Activated B cell treated with CpG ODN at 0.5 μM for 24 hours (primary cell): ENCODE measurements at places on chromosomes 12 and 14.

GRCh38 chr12:33596061-33596460, 156.4 kb upstream of the SYT10 start:
- DNase-seq, result no peak

DNA sequence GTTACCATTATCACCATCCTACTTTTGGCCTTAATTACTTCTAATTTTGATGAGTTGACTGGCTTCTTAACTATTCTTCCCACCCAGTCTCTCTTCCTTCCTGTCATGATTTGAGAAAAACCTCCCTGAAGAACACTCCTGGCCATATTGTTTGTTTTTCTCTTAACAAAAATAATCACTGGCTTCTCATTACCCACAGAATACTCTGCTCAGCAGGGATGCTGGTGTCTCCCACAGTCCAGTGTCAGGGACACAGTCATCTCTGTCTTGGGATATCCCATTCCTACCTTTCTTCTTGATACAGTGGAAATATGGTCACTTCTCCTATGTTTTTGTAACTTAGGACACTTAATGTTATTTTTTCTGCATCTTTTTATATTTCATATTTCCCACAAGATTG, 103.7 kb downstream of the SRGAP1 start:
- no peak for DNase-seq

DNA sequence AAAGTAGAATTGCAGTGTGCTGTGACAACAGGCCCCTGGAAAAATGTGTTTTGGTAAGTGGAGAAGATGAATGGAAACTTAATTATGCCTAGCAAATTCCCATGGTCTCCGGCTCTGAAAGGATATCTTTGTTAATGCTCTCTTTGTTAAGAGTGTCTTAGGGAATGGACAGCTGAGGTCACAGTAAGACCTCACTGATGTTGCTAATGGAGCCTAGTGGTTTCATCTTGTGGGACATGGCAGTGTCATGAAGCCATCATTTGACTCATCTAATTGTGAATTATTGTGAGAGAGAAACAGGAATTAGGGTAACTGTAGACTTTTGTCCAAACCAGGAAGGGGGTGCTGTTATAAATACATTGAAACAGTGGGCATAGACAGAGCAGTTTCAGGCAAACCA, 330.3 kb downstream of the TMTC2 start:
- no peak for DNase-seq

GRCh38 chr12:75205558-75205957, 4.1 kb downstream of the KCNC2 start:
- DNase-seq, result no peak

- DNase-seq, result no peak
These were observed 28.3 kb downstream of the DDHD1 start for GRCh38 chr14:53124786-53125185.

DNA sequence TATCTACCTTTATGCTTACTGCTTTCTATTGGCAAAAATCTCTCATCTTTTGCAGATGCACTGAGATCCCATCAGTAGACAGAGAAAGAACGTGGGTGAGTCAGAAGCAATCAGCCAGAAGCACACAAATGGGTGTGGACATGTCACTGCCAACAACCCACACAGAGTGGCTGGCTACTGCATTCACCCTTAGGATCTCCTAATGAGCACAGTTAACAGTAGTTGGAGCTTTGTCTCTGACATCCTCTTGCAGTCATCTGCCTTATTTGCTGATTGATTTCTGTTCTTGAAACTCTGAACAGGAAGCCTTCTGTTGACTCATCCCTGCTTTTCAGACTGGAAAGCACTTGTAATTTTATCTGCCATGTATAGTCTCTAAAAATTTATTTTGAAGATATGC, 117.2 kb downstream of the RGS6 start:
- no peak for DNase-seq

DNA sequence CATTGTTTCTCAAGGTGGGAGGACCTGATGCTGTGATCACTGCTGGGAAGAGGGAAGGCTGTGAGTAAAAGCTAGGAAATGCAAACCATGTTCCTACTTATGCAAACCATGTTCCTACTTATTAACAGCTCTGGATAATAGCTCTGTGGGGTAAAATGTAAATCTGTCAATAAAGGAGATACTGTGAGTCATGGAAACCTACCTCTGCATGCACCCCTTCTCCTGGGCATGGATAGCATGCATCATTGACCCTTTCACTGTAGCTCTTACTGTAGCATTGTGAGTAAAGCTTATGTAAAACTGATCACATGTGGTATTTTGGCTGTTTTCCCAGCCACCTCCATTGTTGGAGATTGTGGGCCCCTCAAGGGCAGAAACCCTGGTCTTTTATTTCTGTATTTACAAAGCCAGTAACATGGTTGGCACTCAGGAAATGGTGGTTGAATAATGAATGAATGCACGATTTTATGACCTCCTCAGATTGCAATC, 253.7 kb downstream of the GRIN2B start:
- no peak for DNase-seq

- DNase-seq, result no peak
These were observed 517.8 kb downstream of the C12orf50 start for GRCh38 chr12:87511371-87511770.

GRCh38 chr14:55077170-55078151, 26.0 kb downstream of the MAPK1IP1L start:
- DNase-seq, result no peak

DNA sequence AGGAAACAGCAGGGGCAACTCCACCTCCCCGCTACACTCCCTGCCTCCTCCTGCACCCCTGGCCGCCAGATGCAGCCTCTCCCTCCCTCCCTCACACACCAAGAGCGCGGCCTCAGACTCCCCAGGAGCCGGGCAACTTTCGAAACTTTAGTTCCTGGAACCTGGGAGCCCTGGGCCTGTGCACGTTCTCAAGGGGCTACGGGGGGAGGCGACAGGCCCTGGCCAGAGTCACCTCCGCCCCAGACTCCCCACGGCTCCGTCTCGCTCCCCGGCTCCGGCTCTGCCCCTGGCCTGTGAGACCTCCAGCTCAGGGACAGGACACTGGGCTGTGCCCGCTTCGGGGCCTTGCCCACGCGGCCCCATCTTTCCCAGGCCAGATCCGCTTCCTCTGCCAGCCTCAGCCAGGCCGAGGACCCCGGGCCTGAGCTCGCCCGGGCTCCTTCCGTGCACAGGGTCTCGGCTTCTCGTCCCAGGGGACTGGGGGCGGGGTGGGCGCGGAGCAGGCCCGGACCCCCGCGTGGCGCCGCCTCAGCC, 5.5 kb downstream of the AMN start:
- no peak for DNase-seq

- no peak for DNase-seq
These were observed 17.1 kb downstream of the TMBIM4 start for GRCh38 chr12:66152732-66153131.

DNA sequence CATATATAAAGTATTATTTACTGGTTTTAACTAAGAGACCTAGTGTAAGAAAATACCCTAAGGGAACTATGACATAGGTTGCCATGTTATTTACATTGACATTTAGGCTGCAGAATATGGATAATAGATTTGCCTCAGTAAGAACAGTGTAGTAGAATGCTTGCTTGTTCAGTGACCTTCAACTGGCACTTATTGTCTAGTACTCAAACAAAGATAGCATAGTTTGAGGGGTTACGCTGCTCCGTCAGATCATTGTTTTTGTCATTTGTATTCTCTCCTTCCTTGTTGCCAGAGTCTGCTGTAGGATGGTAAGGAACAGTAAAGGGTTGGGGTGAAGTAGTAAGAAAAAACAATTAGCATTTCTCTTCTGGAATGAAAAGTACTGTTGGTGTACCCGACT, 33.2 kb downstream of the TOGARAM1 start:
- no peak for DNase-seq

DNA sequence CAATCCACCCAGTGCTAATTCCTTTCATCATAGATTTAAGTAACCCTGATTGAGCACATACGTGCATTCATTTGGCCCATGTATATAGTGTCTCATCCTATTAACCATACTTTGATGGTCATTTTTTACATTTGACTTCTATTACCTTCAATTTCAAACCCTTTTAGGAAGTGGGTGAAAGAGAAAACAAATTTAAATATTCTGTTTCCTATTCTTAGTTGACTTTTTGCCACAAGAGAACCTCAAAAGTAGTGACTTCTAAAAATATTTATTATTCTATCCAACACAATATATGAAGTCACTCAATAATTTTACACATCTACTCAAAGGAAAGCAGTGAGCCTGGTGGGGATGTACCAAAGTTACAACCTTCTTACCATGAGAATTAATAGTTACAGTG, 164.9 kb downstream of the CEP128 start:
- no peak for DNase-seq

- no peak for DNase-seq
These were observed 116.9 kb upstream of the LRIG3 start for GRCh38 chr12:59036973-59037762.

- no peak for DNase-seq
These were observed 3.2 kb upstream of the MED13L start for GRCh38 chr12:116280595-116281290.

DNA sequence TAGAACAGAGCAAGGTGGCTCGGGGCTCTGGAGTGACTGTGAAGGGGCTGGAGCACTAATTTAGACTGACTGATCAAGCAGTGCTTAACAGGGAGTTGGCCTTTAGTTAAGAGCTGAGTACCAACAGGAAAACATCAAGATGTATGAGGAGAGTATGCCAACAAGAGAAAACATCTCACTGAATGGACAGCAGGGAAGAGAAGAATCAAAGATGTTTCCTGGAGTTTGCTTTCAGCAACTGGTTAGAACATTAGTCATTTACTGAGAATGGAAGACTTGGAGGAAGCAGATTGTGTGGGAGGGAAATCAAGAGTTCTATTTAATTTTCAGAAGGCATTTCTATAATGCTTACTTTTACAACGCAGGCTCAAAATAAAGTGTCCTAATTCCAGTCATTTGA, 259.3 kb downstream of the ADAMTS20 start:
- no peak for DNase-seq

DNA sequence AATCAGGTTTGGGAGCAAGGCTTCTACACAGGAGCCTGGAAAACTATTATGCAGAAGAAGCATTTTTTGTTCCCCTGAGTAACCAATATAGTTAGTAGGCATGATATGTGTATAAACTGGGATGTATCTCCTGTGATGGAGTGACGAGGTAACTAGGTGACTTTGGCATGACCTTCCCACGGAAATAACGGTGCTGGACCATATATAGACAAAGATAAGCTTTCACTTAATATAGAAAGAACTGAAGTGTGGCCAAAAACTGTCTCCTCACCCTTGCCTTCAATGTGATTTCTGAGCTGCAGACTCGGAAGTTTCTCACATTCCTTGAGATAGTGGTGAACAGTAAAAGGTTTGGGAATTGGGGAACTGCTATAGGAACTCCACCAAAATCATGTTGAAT, 185.3 kb downstream of the CACNA1C start:
- DNase-seq, result no peak

DNA sequence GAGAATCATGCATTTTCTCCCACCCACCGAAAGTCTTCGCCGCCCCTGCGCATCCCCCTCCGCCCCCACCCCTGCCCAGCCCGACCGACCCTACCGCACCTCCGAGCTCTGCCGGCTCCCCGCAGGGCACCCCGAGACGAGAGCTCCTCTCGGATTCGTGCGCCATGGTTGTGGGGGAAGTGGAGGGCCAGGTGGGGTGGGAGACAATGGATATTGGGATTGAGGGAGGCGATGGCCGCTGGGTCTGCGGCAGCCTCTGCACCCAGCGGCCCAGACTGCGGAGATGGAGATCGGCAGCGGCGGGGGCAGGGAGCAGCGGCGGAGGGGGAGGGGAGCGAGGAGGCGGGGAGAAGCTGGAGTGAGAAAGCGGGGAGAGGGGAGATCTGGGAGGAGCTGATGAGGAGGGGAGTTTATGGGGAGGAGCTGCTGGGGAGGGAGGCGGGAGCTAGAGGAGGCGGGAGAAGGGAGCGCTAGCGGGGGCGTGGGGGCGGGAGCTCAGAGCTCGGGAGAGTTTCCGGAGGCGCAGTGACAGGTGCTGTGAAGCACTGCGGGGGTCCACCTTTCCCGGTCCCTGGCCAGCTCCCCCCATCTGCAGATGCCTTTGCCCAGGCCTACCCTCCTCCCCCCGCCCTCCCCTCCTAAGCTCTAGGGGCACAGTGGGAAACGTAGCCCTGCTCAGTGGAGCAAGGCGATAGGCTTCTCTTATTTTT, at the start of gene SALL2:
TSS of gene SALL2 (minus strand) at position 385 of the 710 bp plus-strand sequence. CDS start at position 166, 219 bp downstream.
- no peak for DNase-seq

DNA sequence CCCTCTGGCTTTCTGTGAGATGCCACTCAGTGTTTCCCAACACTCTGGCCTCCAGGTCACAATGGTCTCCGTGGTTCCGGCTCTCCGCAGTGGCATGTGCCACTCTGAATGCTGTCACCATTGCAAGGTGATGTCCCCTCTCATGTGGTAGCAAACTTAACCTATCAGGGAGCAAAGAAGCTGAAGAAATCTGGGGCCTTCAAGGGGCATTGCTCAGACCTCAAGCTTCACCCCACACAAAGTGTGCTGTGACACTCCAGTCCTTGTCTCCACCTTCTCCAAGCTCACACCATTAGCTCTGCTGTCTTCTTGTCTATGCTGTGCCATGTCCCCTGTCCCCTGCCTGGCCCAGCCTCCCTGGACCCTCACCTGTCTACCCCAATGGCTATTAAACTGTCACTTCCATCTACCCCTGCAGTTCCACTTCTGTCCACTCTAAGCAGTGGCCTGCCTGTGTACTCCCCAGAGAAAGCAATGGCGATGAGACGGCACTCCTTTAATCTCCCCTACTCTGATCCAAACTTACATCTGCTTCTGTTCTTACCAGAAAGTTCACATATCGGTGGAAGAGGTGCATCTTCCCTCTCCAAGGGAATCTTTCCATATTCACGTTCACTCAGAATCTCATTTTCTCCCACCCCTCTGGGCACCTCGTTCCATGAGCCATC, 93.7 kb downstream of the DHRS2 start:
- no peak for DNase-seq

- DNase-seq, result no peak
These were observed 308.7 kb downstream of the SOX5 start for GRCh38 chr12:23640754-23641153.

DNA sequence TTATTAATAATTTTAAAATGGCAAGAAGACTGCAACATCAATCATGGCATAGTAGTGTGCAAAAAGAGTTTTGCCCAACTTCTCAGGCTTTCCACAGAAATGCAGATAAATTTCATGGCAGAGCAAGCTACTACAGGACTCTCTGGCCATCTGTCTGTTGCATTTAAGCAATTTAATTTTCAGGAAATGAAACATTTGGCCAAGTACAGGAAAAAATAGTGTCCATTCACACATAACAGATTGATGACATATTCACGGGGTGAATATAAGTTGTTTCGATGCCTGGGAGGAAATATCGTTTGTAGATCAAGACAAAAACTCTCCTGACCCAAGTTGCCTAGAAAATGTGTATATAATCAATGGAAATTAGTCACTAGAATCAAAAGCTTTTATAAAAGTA, 324.0 kb downstream of the PRKD1 start:
- DNase-seq, result no peak

- no peak for DNase-seq
These were observed 27.6 kb downstream of the PMCH start for GRCh38 chr12:102169922-102170621.

GRCh38 chr12:112216223-112216622, 90.9 kb downstream of the TRAFD1 start:
- no peak for DNase-seq

DNA sequence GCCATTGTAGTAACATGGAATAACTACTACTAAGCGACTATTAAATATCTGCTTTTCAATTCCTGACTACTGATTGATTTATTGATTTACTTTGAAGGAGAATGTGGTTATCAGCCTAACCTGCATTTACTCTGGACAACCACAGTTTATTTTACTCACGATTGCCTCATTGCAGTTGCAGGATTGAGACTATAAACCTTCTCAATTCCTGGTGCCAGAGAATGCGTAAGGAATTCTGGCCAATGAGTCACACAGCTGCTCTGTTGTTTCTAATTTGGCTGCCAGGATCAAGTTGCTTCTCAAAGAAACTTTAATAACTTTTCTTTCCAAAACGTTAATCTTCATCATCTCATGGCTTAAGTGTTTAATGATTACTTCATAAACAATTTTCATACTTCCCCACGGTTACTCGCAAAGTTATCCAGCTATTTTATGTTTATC, 13.1 kb upstream of the TMTC1 start:
- no peak for DNase-seq
